ENCODE measurements at places on chromosomes 2 and 18. TPM values are rescaled to one million over a fixed set of nuclear protein-coding genes. Genes with fewer than 3 reads are reported as not detected.

DNA sequence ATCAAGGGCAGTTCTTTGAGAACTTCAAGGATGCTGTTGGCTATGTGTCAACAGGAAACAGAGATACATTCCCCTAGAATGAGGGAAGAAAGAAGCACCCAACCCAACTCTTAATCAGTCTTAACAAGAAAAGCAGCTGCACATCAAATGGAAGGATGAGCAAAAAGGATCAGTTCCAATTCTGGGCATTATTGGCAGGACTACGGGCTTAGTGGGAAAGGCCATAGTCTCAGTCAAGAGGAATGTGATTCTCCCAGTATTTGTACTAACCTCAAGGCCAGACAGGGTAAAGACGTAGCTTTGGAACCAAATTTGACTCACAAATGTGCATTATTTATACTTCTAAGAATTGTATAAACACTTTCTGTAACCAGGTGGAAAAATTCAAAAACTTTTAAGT, 18.2 kb downstream of the BMP10 start:
- DNase-seq, result peak; percentile 40

DNA sequence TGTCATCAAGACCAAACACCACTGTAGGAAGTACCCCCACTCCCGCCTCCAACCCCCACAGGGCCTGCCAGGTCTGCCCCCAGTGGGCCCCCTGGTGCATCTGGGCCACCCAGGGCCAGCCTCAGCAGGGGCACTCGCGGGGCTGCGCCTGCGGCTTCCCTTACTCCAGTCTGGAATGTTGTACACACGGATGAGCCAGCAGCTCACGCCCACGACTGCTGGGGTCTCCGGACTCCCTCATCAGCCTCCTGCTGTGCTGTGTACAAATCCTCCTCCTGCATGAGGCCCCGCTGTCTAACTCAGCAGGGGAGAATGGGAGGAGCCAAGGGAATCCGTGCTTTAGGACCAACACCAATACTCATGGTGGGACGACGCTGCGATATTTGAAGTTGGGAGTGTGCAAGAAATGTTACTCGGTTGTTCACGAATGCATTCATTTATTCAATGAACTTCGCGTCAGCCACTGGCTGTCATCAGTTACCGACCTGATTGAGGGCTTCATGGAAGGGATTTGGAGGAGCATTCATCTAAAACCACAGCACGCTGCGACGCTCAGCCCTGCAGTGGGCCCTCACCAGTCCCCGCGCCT, 654 bp upstream of the ASB1 start:
- DNase-seq, result peak; percentile 68

DNA sequence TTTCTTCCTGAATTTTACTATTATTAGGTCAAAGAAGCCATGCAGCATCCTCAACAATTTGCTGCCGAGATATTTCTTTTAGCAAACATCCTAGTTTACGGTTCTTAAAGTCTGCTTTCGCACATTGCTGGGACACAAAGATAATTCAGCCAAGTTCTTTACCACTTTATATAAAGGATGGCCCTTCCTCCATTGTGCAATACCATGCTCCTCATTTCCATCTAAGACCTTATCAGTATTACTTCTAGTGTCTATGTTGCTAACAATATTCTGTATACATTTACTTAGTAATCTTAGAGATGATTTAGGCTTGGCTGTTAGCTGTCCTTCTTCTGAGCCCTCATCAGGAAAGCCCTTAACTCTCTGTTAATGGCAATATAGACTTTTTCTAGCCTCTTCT, 8.0 kb upstream of the REG1A start:
- no peak for DNase-seq

GRCh38 chr2:207660994-207661393, 35.8 kb upstream of the METTL21A start:
- DNase-seq, result no peak

The HRH4 gene
- total RNA-seq, result not detected

The ZBTB7C gene
- 0.17 TPM for total RNA-seq

All from LHCN-M2 (cell line).